ENCODE measurements at places on chromosomes 3 and 15.

GRCh38 chr3:49654955-49655556 is 19.1 kb upstream of the APEH start:
- no peak for DNase-seq

DNA sequence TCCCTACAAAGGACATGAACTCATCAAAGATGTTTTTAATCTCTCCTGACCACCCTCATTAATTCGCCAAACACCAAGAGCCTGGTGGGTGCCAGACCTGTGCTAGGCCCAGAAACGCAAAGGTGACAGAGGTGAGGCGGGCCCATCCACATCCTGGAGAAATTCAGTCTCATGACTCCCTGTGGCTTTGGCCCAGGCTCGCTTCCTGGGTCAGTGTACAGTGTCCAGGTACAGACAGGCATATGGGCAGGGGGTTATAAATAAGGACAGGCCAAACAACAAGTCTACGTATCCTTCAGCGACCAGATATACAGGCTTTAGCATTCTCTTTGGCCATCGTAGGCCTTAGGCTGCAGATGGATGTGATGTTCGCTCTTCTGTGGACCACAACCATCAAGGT is 945 bp upstream of the PLA2G4F start:
- no peak for DNase-seq

GRCh38 chr3:174229916-174230315 is 629.2 kb upstream of the NAALADL2 start:
- no peak for DNase-seq

- DNase-seq = no peak
These were observed 28.8 kb downstream of the USP13 start for GRCh38 chr3:179681492-179682263.
